ENCODE measurements at places on chromosomes 12 and 14.

- no peak overlapping the region for H3K4me3 ChIP-seq
- peak overlapping the region; percentile 93 for H3K27ac ChIP-seq
- H3K4me1 ChIP-seq, result peaks cover 80% of the 10 kb centered on the region
- H3K36me3 ChIP-seq, result peaks cover 9% of the 10 kb centered on the region
- DNase-seq, result no peak
Observed at GRCh38 chr12:124422142-124422569, 127.3 kb downstream of the RFLNA start.

GRCh38 chr12:6813363-6813762 is 8.3 kb upstream of the GPR162 start:
- no peak overlapping the region for H3K4me3 ChIP-seq
- no peaks in the 10 kb centered on the region for H3K36me3 ChIP-seq
- H3K27ac ChIP-seq, result no peak overlapping the region
- no peaks in the 10 kb centered on the region for H3K4me1 ChIP-seq
- DNase-seq, result no peak

DNA sequence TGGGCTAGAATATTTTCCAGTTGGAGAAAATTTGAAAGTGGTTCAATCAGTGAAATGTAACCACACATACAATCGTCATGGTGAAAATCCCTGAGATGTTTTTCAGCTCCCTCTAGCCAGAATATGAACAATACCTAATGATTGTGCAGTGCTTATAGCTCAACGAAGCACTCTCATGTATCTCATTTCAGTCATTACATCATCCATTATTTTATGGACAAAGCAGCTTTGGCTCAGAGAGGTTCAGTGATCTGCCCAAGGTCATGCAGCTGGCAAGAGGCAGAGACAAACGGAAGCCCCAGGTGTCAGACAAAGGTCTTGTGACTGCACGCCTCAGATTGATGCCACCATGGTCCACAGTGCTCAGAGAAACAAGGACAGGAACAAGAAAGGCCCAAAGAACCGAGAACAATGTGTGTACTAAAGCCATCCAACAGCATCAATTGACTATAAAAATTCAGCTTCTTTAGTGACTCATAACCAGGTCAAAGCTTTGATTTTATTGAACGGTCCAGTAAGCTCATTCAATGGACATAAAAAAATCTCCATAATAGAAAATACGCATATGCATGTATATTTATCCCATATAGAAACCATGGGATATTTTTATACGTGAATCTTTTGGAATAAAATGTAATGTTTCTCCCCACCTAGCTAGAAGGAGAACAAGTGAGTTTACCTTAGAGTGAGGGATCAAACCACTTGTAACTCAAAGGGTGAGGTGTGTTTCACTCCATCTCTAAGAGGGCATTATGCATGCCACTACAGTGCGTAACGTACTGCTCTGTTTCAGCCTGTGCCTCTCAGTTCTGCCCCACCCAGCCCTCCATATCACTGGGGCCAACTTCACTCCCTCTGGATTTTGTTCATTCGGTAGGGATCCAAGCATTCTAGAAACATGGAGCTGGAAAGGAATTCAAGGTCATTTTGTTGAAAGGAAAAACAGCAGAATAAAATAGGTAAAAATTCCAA is 141.8 kb downstream of the GRIN2B start:
- H3K4me3 ChIP-seq, result no peak overlapping the region
- H3K27ac ChIP-seq, result no peak overlapping the region
- H3K36me3 ChIP-seq, result no peaks in the 10 kb centered on the region
- H3K27me3 ChIP-seq, result no peaks in the 10 kb centered on the region
- DNase-seq, result no peak

DNA sequence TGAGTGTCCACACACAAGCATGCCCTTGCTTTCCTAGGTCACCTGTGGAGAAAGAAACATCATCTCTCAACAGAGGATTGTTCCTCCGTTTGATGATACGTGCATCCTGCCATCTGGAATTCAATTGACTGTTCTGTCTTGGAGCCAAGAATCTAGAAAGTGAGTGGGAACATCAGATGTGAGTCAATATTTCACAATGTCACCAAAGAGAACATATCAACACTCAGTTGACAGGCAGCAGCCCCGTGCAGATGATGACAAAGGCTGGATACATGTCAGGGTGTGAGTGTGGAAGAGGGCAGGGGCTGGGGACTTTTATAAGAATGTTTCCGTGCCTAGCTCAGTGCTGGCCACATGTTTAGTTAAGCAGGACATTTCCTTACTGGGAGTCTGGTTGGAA is 76.1 kb downstream of the TBC1D30 start:
- H3K4me3 ChIP-seq, result no peak overlapping the region
- no peaks in the 10 kb centered on the region for H3K27me3 ChIP-seq
